NCI-H524 treated with DMSO at 0.1 percent for 48 hours (cell line): ENCODE measurements at places on chromosomes 6 and 20.
A peak's percentile ranks its signal among the peaks of the same experiment; 100 is the strongest.

- no peak for DNase-seq
Observed at GRCh38 chr6:157879873-157880254, 56.8 kb downstream of the SNX9 start.

- DNase-seq: peak; percentile 98
Observed at GRCh38 chr6:89385156-89385667, 26.9 kb downstream of the RRAGD start.

DNA sequence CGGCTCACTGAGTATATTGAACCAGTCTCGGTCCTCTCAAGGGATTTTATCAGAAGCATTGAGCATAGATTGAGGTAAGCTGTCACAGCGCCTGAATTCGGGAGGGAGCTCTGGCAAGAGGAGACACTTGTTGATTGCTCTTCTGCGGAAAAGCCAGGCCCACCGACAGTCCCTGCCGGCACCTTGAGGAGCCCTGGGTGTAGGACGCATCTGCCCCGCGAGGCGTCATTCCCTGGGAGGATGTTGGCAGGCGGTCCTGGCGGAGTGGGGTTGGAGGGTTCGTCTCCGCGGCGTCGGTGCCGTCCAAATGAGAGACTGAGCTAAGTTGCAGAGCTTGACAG, 843 bp downstream of the FBXO9 start:
- no peak for DNase-seq

DNA sequence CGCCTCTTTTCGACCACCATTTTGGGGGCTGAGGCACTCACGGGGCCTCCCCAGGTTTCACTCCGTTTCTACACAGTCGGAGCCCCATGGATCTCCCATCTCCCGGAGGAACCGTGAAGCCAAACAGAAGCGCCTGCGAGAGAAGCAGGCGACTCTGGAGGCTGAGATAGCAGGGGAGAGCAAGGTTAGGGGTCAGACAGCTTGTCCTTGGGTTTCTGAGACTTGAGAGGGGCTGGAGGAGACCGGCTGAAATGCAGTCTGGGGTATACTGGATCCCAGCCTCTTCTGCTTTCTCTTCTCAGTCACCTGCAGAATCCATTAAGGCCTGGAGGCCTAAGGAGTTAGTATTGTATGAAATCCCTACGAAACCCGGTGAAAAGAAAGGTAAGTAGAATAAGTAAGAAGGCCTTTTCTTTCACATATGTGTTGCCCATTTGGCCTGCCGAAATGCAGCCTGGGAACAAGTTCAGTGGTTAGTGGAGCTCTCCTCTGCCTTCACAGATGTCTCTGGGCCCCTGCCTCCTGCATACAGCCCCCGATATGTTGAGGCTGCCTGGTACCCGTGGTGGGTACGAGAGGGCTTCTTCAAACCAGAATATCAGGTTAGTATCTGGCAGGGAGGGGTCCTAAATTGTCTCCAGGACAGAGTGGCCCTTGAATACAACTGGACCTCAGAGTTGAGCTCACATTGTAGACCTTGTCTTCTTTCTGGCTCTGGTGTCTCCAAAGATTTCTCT, 984 bp downstream of the VARS2 start:
- no peak for DNase-seq

DNA sequence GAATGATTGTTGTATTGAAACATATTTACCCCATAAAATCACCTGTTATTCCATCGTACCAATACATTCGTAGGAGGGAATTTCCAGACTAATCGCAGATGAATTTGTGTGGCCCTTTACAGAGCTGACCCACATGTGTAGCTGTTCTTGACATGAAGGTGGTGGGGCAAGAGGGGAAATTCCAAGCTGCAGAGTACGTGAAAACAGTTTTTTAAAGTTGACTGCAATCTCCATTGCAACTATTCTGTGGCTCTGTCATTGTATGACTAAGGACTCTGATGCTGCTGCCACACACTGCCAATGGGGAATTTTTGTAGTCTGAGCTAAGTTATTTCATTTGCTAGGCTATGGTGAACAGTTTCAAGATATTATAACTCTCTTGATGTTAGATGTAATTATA, 46.4 kb upstream of the ADTRP start:
- no peak for DNase-seq

DNA sequence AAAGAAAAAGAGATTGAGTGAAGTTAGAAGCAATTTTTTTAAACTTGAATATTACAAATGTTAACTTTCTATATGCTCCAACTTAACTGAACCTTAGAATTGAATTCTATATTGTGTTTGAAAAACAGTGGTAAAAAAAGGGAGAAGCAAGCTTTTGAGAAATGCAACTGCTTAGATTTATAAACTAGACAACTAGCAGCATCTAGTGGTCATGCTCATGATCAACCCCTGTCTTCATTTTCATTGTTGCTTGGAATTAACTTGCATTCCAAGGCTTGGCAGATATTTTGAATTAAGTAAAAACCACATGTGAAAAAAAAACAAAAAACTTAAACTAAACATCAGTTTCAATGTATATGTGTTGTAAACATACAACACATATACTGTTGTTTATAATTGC, 113.1 kb downstream of the C6orf58 start:
- no peak for DNase-seq

- DNase-seq: no peak
Observed at GRCh38 chr6:169640351-169640852, 61.4 kb downstream of the WDR27 start.
